ENCODE measurements at places on chromosomes 16 and 17. TPM values are rescaled to one million over a fixed set of nuclear protein-coding genes. Genes with fewer than 3 reads are reported as not detected.

GRCh38 chr16:30382111-30382881 is at the start of gene SEPTIN1:
Gene SEPTIN1, minus strand, starts transcription at chr16:30382561. Its CDS starts 19 bp downstream, at chr16:30382542.
- no peak for DNase-seq

DNA sequence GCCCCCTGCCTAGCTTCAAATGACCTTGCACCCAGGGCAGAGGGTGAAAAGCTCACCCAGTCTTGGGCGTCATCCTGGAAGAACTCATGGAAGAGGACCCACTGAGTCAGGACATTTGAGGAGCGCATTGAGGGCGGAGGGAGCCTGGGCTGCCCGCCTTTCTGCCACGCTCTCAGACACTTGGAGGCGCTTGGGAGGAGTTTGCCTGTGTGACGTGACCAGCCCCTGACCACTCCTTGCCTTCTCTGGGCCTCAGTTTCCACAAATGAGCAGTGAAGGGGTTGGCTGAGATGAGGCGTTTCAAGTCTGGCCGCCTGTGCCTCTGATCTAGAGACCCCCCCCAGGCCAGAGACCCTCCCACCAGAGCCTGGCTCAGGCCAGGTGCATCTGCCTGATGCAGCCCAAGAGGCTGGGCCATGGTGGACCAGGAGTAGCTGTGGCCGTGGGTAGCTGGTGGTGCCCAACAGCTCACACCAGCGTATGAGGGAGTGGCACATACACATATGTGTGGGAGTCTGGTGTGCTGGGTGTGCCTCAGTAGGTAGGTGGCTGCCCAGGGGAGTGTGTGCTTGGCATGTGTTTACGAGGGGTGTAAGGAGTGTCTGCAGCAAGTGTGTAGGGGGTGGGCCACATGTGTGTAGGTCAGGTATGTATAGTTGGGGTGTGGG is 80.2 kb upstream of the TOB1 start:
- DNase-seq = peak; percentile 60

GRCh38 chr16:55012362-55012761 is 81.7 kb downstream of the IRX5 start:
- DNase-seq = no peak

DNA sequence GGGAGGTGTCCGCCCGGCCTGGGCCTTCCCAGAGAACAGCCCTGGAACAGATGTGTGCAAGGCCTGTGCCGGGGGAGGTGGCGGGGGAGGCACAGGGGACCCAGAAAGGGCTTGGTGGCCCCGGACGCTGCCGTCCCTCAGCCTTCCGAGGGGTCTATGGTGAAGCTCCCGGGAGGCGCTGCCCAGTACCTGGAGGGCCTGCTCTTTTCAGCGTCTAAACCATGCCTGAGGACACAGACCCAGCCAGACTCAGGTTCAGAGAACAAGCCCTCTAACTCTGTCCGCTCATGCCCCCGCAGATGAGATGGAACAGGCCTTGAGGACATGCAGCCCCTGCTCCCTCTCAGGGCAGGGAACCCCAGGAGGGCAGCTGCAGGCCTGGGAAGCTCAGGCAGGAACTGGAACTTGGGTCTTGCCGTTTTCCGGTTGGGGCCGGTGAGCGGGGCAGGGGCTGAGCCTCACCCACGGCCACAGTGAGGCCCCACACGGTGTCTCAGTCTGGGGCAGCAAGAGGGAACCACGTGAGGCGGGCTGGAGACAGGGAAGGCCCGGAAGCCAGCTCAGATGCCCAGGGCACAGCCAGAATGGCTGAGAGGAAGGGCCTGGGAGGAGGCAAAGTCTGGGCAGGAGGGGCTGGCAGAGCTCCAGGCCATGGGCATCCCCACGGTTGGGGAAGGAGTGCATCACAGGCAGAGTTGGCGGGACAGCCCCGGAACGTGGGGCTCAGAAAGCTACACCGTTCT is 12.5 kb downstream of the SLC16A3 start:
- DNase-seq = peak; percentile 78

- DNase-seq = no peak
Measured at GRCh38 chr16:66373667-66374066, 7.2 kb downstream of the CDH5 start.

DNA sequence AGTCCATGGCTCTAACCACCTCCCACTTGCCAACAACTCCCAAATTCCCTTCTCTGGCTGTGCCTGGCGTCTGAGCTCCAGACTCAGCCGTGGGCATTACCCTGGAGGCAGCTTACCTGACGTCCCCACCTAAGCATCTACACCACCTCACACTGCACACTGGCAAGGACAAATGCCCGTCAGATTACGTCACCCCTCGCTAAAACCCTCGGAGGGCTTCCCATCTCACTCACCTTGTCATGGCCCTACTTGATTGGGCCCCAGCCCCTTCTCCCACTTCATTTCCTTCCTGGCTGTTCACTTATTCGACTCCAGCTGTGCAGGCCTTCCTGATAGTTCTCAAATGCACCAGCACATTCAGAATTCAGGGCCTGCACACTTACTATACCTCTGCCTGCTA is 13.4 kb downstream of the ALOXE3 start:
- DNase-seq = no peak

DNA sequence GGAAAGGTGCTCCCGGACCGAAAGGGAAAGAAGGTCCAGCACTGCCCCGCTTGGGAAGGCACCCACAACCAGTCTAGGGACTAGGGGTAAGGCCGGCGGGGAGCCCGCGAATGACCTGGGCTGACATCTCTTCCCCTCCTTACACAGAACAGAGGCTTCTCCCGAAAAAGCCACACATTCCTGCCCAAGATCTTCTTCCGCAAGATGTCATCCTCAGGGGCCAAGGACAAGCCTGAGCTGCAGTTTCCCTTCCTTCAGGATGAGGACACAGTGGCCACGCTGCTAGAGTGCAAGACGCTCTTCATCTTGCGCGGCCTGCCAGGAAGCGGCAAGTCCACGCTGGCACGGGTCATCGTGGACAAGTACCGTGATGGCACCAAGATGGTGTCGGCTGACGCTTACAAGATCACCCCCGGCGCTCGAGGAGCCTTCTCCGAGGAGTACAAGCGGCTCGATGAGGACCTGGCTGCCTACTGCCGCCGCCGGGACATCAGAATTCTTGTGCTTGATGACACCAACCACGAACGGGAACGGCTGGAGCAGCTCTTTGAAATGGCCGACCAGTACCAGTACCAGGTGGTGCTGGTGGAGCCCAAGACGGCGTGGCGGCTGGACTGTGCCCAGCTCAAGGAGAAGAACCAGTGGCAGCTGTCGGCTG is 1.5 kb downstream of the CNP start:
- no peak for DNase-seq

DNA sequence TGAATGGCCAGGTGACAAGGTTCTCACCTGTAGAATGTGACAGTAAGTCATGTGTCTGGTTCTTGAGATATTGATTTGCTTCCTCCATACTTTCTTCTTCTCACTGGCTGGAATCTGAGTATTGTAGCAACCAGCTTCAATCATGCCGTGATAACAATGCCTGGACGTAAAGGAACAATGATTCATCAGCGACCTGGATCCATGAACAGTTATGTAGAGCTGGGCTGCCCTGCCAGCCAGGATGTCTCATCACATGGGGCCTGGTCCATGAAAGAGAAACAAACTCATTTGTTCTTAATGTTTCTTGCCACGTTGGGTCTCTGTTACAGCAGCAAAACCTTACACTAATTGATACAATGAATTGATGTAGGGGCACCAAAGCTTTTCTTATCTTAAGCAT is 627.2 kb downstream of the TOX3 start:
- DNase-seq = no peak

DNA sequence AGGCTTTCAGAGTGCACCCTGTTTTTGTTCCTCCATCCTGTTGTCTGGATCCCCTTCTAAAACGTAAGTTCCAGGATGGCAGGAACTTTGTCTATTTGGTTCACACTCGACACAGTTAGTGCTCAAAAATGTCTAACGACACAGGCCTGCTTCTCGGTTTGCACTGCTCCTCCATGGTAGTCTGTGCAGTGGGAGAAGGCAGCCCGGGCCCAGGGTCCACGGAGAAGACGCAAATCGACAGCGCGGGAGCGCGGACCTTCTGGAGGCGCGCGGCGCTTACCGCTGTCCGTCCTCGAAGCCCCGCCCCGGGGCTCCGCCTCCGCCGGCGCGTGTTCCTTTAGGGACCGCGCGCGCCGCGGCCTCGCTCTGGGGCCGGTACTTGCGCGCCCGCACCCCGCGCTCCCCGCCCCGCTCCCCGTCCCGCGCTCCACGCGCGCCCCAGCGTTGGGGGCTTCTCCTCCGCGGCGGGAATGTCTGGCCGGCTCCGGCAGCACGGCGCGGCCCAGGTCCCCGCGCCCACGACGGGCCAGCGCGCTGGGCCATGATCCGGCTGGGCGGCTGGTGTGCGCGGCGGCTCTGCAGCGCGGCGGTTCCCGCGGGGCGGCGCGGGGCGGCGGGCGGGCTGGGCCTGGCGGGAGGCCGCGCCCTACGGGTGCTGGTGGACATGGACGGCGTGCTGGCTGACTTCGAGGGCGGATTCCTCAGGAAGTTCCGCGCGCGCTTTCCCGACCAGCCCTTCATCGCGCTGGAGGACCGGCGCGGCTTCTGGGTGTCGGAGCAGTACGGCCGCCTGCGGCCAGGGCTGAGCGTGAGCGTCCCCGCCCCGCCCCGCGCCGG is at the start of gene NT5M:
Gene NT5M, plus strand, starts transcription at position 364 of the 837 bp plus-strand sequence. Its CDS starts 178 bp downstream, at position 542.
- peak; percentile 75 for DNase-seq

DNA sequence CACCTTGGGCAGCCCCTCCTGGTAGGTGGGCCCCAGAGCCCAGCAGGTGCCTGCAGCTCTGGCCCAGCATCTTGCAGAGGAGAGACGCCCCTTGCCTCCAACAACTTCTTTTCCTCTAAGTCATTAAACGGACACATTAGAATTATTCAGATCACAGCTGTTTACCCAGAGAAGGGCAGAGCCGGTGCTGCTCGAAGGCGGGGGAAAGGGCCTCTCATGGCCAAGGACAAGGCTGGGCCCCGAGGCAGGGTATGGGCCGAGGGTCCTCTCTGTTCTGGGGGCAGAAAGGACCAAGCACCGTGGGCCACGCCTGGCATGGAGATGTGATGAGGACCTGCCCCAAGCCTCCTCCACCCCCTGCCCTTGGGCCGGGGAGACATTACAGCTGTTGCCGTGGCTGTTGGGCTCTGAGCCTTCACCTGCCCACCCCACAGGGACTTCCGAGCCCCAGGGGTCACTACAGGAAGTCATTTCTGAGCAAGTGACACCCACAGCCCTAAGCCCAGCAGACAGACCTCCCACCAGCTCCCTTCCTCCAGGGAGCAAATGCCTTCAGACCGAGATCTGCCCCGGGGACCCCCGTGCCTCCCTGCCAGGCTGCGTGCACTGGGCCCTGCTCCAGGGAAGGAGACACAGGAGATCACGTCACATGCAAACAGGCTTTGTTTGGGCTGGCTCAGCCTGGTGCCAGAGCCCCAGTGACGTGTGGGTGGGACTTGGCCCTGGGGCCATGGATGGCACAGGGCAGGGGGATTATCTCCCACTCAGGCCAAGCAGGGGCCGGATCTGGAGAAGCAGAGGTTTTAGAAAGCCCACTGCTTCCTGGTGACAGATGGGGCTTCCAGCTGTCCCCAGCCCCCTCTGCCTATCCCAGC is 699 bp upstream of the PVALEF start:
- no peak for DNase-seq

DNA sequence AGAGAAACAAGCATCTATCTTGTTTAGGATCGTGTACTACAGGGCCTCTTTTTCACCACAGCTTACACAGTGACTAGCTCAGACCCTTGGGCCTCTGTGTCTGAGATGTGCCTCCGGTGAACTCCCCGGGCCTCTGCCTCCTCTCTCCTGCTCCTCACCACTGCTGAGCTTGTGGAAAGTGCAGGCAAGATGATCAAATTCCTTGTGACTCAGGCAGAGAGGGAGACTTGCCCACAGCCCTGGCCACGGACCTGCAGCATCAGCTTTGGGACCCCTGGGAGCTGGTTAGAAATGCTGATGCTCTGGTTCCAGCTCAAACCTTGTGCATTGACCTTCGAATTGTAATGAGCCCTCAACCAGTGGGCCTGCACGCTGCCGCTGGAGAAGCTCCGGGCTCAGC is 79.8 kb downstream of the ZDHHC7 start:
- no peak for DNase-seq

Gene TBC1D26
- total RNA-seq = 0.29 TPM

Gene TMEM98
- 30.4 TPM for total RNA-seq

Gene ABAT
- 5.4 TPM for total RNA-seq

Gene ASIC2
- not detected for total RNA-seq

Gene KRTAP3-2
- not detected for total RNA-seq

Gene TERB1
- not detected for total RNA-seq
